ENCODE measurements at places on chromosomes 7 and 10.

DNA sequence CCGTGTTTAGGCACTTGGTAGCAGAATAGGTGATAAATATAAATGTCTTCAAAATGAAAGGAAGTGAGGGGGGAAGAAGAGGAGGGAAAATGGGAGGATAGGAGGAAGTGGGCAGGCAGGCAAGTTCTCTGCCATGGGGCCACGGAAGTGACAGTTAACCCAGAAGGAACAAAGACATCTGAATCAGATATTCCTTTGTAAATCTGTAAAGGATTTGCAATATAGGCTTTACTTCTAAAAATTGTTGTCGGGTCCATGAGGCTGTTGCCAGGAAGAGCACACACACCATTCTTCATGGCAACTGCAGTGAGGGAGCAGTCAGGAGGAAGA lies 23.7 kb upstream of the RASSF4 start:
- DNase-seq = no peak

DNA sequence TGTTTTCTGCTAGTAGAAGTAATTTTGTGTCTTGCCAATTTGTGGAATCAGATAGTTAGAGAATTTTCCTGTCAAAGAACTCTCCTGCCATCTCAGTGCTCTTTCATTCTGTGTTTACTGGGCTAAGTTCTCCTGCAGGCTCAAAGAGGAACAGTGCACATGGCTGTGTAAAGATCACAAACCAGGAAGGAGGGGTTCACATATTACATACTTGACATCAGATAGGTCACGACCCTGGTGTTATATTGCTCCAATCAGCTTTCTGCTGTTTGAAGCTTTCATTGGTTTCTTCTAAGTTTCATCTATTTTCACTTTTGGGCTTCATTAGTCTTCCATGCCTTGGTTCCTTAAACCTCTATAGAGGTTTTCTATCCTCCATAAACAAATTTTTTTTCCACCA lies 13.5 kb upstream of the ELMO1 start:
- DNase-seq = no peak

GRCh38 chr7:93442478-93443224 lies 131.9 kb downstream of the CALCR start:
- no peak for DNase-seq

DNA sequence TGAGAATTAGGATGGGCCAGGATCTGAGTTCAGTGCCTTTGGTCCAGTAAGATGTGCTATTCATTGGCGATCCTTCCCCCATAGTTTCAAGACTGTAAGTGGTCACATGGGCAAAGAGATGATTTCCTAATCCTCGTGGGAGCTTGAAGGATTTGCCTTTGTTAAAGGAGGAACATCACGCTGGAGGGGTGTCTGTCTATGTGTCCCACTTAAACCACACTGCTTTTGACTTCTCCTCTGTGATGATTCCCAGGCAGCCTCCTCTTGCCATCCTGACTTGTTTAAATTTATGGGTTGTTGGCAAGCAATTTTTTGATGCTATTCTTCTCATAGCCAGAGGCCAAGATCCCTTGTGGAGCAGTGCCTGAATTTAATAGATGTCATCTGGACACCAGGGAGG lies 154.0 kb downstream of the TCF7L2 start:
- DNase-seq = no peak

GRCh38 chr10:101450277-101451080 lies 96.5 kb downstream of the BTRC start:
- no peak for DNase-seq

DNA sequence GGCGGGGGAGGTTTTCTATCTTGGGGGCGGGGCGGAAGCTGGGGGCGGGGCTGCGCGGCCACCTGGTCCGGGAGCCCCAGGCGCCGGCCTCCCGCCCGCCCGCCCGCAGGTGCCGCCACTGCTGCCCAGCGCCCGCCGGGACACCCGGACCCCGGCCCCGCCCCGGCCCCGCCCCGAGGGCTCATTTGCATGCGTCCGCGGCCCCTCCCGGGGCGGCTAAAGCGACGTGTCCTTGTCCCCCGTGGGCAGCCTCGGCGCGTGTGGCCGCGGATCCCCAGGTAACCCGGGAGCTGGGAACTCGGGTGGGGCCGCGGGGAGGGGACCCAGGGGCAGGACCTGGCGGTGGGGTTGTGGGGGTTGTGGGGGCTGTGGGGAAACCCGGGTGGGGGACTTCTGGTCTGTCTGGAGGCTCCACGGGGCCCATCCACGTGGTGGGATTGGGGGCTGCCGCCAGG lies at the start of gene BHLHA15:
Gene BHLHA15 (plus strand): TSS at position 219 of the 455 bp plus-strand sequence. CDS start 871 bp downstream, outside the sequence.
- DNase-seq = no peak

Measured in mesothelial cell of epicardium (in vitro differentiated cells).